ENCODE measurements at places on chromosomes 12 and 14. TPM values are rescaled to one million over a fixed set of nuclear protein-coding genes. Genes with fewer than 3 reads are reported as not detected.

Gene PRH2
- not detected for total RNA-seq

Gene VWF
- 350 TPM for total RNA-seq

Gene NANOG
- not detected for total RNA-seq

Gene DEPDC4
- 0.62 TPM for total RNA-seq

Gene AQP2
- total RNA-seq, result not detected
